COR-L47 (cell line): ENCODE measurements at places on chromosomes 16 and 17.
A peak's percentile ranks its signal among the peaks of the same experiment; 100 is the strongest.

- DNase-seq, result no peak
These were observed 1.7 kb downstream of the ARHGAP27 start for GRCh38 chr17:45430738-45431530.

GRCh38 chr17:66679631-66680517 lies 155.0 kb upstream of the CACNG5 start:
- no peak for DNase-seq

- no peak for DNase-seq
These were observed 59.9 kb downstream of the ABR start for GRCh38 chr17:1119924-1120323.

GRCh38 chr16:63289834-63290460 lies 1253.7 kb upstream of the CDH8 start:
- DNase-seq, result peak; percentile 3

- no peak for DNase-seq
These were observed 60.7 kb upstream of the METRNL start for GRCh38 chr17:83018658-83019193.

DNA sequence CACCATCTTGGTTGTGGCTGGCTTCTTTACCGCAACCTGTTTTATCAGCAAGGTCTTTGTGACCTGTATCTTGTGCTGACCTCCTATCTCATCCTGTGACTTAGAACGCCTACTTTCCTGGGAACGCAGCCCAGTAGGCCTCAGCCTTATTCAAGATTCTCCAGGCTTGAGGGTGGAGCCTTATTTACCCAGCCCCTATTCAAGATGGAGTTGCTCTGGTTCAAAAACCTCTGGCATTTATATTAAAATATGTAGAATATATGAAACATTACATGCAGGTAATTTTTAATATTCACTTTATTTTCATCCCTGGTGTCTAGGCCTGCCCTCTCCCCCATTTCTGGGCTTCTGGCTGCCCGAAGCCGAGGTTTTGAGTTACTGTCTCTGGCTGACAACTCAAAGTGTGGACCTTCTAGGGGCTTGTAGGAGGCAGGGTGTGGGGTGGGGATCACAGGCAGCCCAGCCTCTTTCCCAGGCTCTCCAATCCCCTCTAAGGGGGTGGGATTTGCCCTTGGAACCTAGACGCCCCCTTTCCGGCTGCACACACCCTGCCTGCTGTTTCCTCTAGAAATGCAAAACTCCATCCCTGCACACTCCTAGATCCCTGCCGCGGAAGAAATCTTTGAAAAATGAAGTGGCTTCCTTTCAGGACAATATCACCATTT lies 152.0 kb downstream of the KCNJ12 start:
- DNase-seq, result no peak

GRCh38 chr17:41520821-41521521 lies 2.3 kb upstream of the KRT15 start:
- peak; percentile 91 for DNase-seq

- no peak for DNase-seq
These were observed 30.7 kb downstream of the CD300LF start for GRCh38 chr17:74682028-74682427.

GRCh38 chr17:42171831-42172230 lies 9.1 kb downstream of the KCNH4 start:
- no peak for DNase-seq

GRCh38 chr17:43880420-43880991 lies 26.8 kb downstream of the MPP2 start:
- peak; percentile 25 for DNase-seq

DNA sequence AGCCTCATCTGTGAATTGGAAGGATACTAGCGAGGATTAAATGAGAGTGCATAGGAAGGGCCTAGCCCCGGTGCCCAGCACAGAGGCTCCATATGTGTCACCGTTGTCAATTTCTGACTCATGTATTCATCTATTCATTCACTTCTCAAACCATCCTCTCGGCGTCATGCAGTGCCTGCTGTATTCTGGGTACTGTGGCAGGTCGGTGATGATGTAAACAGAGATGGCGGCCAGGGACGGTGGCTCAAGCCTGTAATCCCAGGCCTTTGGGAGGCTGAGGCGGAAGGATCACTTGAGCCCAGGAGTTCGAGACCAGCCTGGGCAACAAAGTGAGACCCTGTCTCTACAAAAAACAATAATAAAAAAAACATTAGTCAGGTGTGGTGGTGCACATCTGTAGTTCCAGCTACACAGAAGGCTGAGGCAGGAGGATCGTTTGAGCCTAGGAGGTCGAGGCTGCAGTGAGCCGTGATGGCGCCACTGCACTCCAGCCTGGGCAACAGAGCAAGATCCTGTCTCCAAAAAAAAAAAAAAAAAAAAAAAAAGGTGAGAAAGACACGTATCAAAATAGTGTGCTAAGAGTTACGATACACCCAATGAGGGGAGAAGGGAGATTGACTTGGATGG lies 4.3 kb upstream of the PPP1R1B start:
- no peak for DNase-seq
